ENCODE measurements at places on chromosomes 13 and 19.

- DNase-seq: no peak
Measured at GRCh38 chr19:1668486-1669270, 16.3 kb upstream of the TCF3 start.

- no peak for DNase-seq
Measured at GRCh38 chr19:57599377-57599760, 316 bp upstream of the ZNF530 start.

DNA sequence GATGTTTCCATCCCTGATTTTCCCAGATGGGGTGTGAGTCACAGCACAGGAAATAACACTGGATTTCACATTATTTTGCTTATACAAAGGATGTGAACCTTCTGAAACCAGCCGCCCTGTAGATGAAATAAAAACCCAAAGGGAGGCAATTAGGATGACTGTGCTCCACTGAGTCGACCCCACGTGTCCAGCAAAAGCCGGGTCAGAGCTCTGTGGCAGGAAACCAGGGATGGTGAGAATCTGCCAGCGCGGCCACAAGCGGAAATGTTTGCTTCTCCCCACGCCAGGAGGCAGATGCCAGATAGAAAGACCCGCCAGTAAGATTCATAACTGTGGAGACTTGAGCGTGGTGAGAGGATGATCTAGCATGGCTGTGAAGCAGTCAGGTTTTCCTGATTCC, 764.4 kb downstream of the LIG4 start:
- no peak for DNase-seq

DNA sequence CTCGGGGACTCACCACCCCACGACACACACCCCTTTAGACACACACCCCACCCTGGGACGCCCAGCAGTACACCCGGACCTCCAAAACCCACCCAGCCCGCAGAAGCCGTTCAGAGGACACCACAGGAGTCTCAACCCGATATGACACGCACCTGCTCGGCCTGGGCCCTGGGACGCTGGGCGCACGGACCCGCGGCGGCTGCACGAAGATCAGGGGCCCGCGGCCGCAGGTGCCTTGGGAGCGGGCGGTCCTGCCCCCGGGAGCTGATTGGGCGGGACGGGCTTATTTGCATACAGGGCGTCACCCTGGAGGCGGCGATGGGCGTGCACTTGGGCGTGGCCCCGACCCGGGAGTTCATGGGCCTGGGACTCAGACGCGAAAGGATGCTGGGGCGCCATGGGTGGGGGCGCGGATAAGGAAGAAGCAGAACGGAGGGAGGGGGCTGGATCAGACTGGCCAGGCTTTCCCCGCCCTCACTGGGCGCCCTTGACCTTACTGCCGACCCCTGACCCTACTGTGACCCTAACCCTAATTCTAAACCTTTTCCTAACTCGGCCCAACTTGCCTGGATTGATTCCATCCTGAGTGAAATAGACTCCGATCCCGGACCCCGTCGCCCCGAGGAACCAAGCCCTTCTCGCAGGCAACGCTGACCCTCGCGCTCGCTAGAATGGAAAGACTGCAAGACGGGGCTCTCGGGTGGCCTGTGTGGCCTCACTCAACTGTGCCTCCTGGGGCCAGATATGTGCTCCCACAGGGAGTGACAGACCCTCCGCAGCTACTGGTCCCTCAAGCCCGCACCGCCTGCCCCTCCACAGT, at the start of gene MEF2B:
TSS of gene MEF2B (minus strand) at position 211 of the 820 bp plus-strand sequence. CDS start 19,528 bp downstream, outside the sequence.
- DNase-seq: peak; percentile 64

- no peak for DNase-seq
Measured at GRCh38 chr13:106774621-106775020, 206.7 kb upstream of the ARGLU1 start.

DNA sequence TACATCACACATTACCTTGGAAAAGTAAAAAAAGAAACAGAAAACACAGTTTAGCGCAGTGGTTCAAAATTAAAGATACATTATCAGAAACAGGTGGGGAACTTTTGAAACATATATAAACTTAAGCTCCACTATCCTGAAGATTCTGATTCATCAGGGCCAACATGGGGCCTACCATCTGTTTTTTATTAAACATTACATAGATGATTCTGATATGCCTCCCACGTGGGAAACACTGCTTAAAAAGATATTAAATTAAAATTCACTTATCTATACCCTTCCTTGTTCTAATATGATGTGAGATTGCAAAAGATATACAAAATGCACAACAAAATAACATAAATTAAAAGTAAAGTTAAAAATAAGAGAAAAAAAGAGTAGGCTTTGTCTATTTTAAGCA, 125.0 kb downstream of the VWA8 start:
- DNase-seq: no peak

- DNase-seq: no peak
Measured at GRCh38 chr19:49566302-49566701, 14.1 kb downstream of the NOSIP start.

DNA sequence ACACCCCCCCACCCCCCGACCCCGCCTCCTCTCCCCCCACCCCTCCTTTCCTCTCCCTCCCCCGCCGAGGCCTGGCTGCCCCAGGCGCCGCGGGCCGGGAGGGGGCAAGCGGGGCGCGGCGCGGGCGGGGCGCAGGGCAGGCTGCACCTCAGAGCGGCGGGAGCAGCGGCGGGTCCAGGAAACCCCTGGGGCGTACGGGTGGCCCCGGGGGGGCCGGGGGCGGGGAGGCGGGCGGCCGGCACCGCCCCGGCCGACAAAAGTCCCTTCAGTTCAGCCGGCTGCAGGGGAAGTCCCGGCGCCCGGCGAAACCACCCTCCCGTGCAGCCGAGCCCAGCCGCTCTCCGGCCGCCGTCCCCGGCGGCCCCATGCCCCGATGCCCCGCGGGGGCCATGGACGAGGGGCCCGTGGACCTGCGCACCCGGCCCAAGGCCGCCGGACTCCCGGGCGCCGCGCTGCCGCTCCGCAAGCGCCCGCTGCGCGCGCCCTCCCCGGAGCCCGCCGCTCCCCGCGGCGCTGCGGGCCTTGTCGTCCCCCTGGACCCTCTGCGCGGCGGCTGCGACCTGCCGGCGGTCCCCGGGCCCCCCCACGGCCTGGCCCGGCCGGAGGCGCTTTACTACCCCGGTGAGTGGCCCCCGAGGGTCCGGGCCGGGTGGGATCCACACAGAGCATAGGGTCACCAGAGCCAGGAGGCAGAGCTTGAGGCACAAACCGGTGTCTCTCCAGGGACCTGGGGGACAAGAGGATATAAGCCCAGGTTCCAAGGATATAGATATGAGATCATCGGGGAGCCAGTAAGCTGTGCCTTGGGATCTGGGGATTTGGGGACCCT, at the start of gene BCL3:
TSS of gene BCL3 (plus strand) at position 283 of the 829 bp plus-strand sequence. CDS start at position 366, 83 bp downstream.
- peak; percentile 79 for DNase-seq

- no peak for DNase-seq
Measured at GRCh38 chr19:46731584-46731983, 14.3 kb upstream of the FKRP start.

GRCh38 chr19:28403690-28404089, 809.3 kb downstream of the UQCRFS1 start:
- DNase-seq: no peak

- DNase-seq: no peak
Measured at GRCh38 chr19:38693380-38694223, 46.2 kb downstream of the ACTN4 start.

GRCh38 chr19:402786-403185, 6.2 kb downstream of the C2CD4C start:
- no peak for DNase-seq

GRCh38 chr13:30308548-30308947, 1.2 kb upstream of the KATNAL1 start:
- DNase-seq: no peak

GRCh38 chr13:67791047-67791446, 560.9 kb upstream of the PCDH9 start:
- DNase-seq: no peak

DNA sequence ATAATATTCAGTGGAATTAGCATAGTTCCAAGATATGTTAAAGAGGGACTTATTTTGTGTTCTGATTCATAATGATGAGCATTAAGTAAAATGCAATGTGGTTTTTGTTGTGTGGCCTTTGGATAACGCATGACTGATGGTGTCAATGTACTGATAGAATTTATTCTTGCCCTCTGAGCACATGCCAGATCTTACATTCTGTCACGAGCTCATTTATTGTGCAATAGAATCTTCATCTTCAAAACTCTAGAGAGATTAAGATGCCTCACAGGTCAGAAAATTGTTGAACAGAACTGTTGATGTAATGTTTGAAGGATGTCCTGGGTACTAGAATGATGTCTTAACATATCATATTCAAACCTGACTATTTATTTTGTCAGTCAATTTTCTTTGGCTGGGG, 148.0 kb upstream of the HTR2A start:
- no peak for DNase-seq

GRCh38 chr19:18297308-18297707, 15.9 kb upstream of the JUND start:
- DNase-seq: no peak

DNA sequence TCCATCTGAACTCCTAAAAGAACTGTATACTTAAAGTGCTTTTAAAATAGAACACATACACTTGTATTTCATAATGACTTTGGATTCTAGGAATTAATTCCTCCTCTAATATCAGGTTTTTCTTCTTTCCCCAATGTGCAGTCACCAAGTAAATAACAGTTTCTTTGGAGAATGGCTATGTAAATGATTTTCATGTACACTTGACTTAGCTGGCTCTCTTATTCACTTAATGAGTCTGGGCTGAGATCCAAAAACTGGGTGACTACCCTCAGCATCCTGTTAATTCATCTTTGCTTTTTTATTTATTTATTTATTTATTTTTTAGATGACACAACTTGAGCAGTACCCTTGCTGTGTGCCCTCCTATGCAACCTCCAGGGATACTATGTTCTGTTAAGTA, 1003.7 kb downstream of the SLITRK1 start:
- DNase-seq: no peak

- no peak for DNase-seq
Measured at GRCh38 chr19:45186509-45187334, 8.1 kb downstream of the BLOC1S3 start.

GRCh38 chr19:12859546-12859945, 21.2 kb downstream of the MAST1 start:
- no peak for DNase-seq

- DNase-seq: peak; percentile 86
Measured at GRCh38 chr19:58033741-58034476, at the start of gene ZSCAN1. Gene ZSCAN1, plus strand, starts transcription at chr19:58034025. Its CDS starts 3,812 bp downstream, at chr19:58037837.

DNA sequence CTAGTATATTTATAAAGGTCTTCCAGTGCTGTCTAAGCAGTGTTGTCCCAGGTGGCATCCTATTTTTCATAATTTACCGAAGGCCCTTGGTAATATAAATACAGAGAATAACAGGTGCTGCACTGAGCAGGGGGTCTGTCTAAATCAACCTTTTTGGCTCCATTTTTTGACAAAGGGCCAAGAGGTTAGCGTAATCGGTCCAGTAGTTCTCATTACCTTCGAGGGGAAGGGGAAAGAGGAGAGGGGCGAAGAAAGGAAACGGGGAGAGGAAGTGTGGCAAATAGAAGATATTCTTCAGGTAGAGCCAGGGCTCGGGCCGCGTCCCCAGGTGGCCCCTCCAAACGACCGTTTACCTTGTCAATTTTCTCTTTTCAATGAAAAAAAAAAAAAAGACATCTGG, 749 bp upstream of the PAN3 start:
- DNase-seq: no peak

DNA sequence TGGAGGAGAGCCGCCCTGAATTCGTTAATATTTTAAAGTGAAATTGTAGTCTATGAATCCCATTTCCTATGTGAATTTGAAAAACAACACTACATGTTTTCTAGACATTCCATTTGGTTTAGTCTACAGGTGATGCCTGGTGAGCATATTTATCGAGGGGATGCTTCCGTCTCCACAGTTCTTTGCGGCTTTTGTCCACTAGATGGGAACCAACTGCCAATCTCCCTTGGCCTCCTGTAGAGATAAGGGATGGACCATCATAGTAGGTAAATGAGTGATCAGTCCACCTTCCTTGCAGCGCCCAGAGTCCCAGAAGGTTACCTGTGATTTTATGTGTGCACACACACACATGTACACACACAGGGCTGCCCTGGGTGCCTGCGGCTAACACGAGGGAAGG, 289.8 kb upstream of the SOX21 start:
- DNase-seq: no peak

GRCh38 chr19:55694241-55694655, 19.2 kb downstream of the EPN1 start:
- DNase-seq: no peak

DNA sequence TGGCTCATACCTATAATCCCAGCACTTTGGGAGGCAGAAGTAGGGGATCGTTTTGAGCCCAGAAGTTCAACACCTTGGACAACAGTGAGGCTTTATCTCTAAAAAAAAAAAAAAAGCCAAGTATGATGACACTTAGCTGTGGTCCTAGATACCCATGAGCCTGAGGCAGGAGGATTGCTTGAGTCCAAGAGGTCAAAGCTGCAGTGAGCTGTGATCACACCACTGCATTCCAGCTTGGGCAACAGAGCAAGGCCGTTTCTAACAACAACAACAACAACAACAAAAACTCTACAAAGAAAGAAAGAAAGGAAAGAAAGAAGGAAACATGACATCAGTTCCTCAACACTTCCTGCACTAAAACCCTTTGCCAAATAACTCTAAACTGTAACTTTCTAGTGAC, 265.1 kb upstream of the DACH1 start:
- DNase-seq: no peak

DNA sequence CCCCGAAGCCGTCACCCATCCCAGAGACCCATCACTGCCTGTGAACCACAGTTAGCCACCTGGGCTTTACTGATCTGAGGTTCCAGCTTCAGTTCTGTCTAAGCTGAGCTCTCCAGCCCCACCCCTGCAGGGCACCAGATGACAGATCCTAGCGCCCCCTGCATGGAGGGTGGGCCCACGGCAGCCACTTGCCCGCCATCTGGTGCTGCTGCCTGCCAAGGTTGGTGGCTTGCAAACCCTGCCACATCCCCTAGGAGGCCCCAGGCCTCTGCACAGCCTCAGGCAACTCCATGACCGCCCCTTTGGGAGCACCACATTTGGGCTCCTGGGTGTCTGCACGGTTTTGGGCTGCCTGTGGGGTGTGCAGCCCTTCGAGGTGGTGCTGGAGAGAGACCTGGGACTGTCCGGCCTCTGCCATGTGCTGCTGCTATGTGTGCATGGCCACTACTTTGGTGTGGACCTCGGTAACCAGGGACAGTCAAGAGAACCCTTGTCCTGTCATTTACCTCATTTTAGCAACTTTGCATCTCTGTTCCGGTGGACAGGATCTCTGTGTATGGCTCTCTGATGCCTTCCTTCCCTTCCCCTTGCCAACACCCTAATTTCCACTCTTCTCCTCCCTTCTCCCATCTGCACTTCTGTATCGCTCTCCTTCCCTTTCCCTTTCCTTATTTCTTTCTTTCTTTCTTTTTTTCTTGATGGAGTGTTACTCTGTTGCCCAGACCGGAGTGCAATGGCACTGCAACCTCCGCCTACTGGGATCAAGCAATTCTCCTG, 17.4 kb upstream of the SDHAF1 start:
- DNase-seq: no peak

DNA sequence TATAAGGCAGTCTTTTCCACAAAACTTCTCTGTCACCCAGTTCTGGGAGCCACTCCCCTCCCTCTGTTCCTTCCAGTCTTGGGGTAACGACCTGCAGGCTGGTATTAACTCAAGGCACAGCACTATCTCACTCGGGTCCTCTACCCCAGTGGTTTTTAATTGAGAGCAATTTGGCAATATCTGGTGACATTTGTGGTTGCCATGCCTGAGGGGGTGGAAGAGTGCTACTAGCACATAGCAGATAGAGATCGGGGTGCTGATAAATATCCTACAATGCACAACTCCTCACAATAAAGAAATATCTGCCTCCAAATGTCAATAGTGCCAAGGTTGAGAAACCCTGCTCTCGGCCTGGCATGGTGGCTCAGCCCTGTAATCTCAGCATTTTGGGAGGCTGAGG, 117.7 kb upstream of the ABCC4 start:
- no peak for DNase-seq

- DNase-seq: no peak
Measured at GRCh38 chr13:28394422-28394821, 100.5 kb downstream of the FLT1 start.

GRCh38 chr13:58906329-58907007, 1257.3 kb downstream of the DIAPH3 start:
- no peak for DNase-seq
